NCI-H187 (cell line): ENCODE measurements at places on chromosomes 12 and 14.

DNA sequence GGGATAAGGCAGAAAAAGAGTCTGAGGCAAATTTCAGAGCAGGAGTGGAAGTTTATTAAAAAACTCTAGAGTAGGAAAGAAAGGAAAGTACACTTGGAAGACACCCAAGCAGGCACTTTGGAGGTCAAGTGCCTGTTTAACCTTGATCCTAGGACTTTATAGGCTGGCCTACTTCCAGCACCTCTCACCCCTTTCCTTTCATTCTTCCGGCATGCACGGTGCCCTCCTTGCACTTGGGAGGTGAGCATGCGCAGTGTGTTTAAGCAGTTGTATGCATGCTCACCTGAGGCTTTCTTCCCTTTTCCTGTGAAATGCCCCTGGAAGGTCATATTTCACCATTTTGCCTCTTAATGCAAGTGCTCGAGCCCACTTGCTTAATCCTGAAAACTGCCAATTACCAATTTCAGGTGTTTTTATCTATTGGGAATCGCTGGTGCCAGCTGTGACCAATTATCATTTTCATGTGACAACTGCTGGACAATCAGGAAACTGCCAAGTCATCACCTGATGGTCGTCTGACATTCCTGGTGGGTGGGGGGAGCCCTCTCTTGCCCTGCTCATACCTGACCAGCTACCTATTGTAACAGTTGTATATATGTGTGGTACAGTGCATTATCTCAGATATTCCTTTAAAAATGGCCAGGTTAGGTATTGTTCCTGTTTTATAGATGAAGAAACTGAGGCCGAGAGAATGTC, 53.5 kb downstream of the SUDS3 start:
- DNase-seq: no peak

- DNase-seq: no peak
These were observed 48.9 kb downstream of the DYRK2 start for GRCh38 chr12:67697443-67697842.

GRCh38 chr14:64159588-64159987, 134.6 kb downstream of the ESR2 start:
- DNase-seq: no peak

- DNase-seq: no peak
These were observed 884.9 kb upstream of the FOXG1 start for GRCh38 chr14:27881646-27882045.

- DNase-seq: no peak
These were observed 108.7 kb upstream of the FUT8 start for GRCh38 chr14:65303899-65304222.

- no peak for DNase-seq
These were observed 3.8 kb upstream of the GZMH start for GRCh38 chr14:24613241-24613640.

GRCh38 chr14:73227812-73228781, 9.2 kb upstream of the PAPLN start:
- no peak for DNase-seq

DNA sequence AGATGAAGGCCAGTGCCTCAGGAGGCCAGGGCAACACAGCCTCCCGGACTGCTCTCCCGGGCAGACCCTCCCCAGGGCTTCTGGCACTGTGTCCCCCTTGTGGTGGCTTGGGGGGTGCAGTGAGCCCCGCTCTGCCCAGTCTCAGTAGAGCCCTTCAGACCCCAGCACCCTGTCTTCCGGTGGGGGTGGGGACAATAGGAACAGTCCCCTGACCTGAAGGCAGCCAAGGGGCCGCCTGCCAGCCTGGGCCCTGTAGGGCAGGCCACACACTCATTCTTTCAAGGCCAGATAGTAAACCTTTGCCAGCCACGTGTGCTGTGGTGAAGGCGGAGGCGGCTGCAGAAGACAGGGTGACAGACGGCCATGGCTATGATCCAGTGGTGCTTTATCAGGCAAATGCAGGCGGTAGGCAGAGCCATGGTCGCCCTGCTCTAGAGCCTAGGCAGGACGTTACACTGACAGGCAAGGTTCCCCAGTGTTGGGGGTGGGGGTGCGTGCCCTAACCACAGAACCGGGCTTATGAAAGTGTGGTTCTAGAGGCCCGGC, 15.0 kb downstream of the ZFYVE21 start:
- DNase-seq: no peak

GRCh38 chr14:68652433-68652690, 140.5 kb downstream of the ZFP36L1 start:
- no peak for DNase-seq

- no peak for DNase-seq
These were observed 257.8 kb downstream of the DPF3 start for GRCh38 chr14:72636094-72636493.

DNA sequence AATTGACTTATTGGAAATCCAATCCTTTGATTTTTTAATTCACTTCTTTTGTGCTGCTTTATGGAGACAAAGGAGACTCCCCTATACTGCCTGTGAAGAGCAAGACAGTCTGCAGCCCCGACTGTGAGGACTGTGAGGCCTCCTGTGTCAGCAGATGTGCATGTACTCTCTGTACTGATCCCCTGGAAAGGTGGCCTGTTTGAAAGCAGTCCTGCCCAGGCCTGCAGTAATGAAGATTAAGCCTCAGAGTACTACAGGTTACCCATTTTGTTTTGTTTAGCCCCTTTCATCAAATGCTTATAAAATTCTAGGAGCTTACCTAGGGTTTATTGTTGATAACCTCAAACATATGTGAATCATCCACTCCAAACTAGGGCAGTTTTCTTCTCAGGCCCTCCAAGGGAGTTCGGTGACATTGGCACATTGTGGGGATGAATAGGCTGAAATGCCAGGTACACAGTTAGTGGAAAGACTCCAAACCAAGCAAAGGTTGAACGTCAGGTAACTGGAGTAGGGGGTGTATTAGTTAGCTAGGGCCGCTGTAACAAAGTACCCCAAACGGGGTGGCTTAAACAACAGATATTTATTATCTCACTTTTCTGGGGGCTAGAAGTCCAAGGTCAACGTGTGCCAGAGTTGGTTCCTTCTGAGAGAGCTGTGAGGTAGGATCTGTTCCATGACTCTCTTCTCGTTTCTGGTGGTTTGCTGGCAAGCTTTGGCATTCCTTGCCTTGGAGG, 208.7 kb upstream of the BCL2L14 start:
- no peak for DNase-seq

- no peak for DNase-seq
These were observed 326.7 kb downstream of the ATP23 start for GRCh38 chr12:58268069-58268468.

DNA sequence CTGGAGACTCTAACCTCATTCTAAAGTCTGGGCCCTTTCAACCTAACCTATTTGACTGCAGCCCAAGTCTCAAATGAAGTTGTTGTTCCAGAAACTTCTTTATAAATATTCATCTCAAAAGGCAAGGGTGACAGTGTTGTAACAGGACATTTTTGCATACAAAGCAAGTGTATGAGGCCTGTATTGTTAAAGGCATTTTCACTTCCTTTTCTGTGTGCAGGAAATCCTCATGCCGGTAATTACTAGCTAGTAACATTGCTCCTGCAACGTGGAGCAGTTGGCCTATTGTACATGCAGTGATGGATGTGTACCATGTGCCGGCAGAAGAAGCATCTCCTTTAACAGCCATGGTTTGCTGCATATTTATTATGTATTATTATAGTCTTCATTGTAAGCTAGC, 156.5 kb upstream of the RMST start:
- DNase-seq: no peak

- DNase-seq: no peak
These were observed 805 bp upstream of the KRT7 start for GRCh38 chr12:52232203-52232673.

GRCh38 chr12:80845639-80846038, 92.1 kb downstream of the LIN7A start:
- DNase-seq: no peak
